RPMI7951 (cell line): ENCODE measurements at places on chromosomes 6 and 20. TPM values are rescaled to one million over a fixed set of nuclear protein-coding genes. Genes with fewer than 3 reads are reported as not detected.

Gene SNRNP48
- total RNA-seq: 18.5 and 19.2 TPM in 2 replicates

DNA sequence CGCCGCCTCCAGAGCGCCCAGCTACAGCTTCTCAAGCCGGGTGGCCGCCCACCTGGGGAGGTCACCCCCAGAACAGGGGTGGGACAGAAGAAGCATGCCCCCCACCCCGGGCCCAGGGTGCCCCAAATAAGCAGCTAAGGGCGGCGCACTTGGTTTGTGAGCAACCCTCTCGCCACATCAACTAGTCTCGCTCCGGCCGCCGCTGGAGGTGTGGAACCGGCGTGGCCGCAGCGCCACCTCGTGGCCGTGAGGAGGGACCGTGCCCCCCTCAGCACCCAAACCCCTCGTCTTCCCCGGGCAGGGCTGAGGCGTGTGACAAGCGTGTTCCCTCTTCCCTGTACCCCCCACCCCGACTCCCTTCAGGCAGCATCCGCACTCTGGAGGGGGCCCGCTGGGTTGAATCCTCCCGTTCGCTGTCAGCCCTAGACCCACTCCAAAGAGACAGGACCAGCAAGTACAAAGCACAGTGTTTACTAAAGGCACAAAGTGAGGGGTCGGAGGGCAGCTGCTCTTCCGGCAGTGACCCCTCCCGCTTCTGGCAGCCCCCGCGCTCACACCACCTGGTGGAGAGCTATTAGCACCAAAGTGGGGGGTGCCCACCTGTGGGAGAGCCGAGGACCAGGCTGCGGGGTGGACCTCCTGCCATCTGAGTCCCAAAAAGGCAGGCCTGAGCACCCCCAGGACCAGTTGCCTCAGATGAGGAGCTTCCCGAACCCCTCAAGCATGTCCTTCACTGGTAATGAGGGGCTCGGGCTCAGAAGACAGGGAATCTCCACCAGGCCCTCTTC is 45.4 kb downstream of the MDFI start:
- DNase-seq: peak; percentile 57

DNA sequence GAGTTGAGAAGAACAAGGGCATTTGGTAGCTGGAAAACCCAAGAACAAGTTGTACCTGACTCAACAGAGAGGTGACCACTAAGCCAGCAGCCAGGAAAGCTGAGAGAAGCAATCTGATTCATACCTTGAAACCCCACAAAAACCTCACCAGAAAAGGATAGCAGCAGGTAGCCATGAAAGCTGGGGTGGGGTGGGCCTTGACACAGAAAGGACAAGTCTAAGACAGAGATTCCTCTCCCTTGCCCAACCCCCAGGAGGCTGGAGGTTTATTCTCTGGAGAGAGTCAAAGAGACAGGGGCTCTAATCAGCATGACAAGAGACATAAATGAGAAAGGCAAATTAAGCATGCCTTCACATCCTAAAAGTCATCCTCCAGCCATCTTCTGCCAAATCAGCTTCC is 151.7 kb upstream of the DST start:
- no peak for DNase-seq

GRCh38 chr20:45892049-45892825 is 1.1 kb downstream of the CTSA start:
- DNase-seq: peak; percentile 49

DNA sequence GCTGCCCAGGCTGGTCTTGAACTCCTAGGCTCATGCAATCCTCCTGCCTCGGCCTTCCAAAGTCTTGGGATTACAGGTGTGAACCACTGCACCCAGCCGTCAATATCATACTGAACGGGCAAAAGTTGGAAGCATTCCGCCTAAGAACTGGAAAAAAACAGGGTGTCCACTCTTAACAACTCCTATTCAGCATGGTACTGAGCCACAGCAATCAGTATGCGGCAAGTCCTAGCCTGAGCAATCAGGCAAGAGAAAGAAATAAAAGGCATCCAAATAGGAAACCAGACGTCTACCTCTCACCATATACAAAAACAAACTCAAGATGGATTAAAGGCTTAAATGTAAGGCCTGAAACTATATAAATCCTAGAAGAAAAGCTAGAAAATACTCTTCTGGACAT is 83.1 kb downstream of the FKBP5 start:
- DNase-seq: no peak

DNA sequence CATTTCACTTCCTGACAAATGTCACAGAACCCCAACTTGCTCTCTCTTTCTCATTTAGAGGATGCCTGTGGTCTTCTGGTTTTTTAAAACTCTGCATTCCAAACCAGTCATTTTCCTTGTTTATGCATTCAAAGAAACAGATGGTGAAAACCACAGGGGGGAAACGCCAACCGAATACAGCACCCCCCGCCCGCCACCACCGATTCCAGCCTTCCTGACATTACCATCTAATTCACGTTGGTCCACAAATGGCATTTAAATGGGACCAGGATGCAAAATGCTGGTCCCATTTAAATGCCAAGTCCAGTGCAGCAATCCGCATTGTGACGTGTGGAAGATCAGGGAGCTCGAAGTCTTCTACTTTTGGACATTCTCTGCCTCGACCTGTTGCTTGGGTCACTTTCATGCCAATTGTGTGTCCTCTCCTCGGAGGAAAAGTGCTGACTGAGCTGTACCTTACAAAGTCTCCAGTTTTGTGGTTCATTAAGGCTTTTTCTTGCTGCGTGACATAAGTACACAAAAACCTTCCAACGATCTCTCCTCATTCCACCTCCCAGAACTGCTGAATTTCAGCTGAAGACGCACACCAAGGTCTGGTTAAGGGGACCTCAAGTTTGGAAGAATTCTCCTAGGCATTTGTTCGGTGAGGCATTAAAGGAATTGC is 35.8 kb downstream of the NEDD9 start:
- DNase-seq: peak; percentile 89

GRCh38 chr20:1627200-1627550 is 7.4 kb upstream of the SIRPB1 start:
- peak; percentile 0 for DNase-seq
